Foreskin keratinocyte (primary cell): ENCODE measurements at places on chromosomes 7 and 10. TPM values are rescaled to one million over a fixed set of nuclear protein-coding genes. Genes with fewer than 3 reads are reported as not detected.
A peak's percentile ranks its signal among the peaks of the same experiment; 100 is the strongest.

Gene KMT2E
- 35.4 and 37.4 TPM in 2 replicates for total RNA-seq

Gene ARID5B
- total RNA-seq, result 11.0 and 12.2 TPM in 2 replicates

DNA sequence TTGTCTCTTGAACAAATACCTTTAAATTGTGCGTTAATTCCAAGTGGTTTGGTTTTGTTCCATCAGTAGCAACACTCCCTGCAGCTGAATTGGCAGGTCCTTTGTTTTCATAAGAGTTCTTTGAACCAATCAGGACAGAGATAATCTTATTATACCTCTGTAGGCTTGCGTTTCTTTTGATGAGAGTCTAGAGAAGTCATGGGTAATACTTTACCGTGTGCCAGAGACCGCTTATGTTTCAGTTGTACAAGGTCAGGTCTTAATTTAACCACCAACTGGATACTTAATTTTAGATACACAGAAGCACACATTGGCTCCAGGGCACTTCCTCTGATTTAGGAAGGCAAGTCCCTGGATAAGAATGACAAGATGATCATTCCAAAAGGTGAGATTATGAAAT, at the start of gene ASB15:
Gene ASB15, plus strand, starts transcription at position 292 of the 400 bp plus-strand sequence. CDS start 12,682 bp downstream, outside the sequence.
- no peak for DNase-seq

Gene ADCY1
- 0.56 and 0.58 TPM in 2 replicates for total RNA-seq

Gene COG5
- 46.5 and 48.4 TPM in 2 replicates for total RNA-seq

- DNase-seq, result no peak
These were observed 350.5 kb upstream of the LRRTM3 start for GRCh38 chr10:66575251-66575855.

- DNase-seq, result no peak
These were observed 32.3 kb downstream of the RASGEF1A start for GRCh38 chr10:43234471-43235041.

GRCh38 chr10:93701866-93702209, 554 bp downstream of the FRA10AC1 start:
- no peak for DNase-seq

GRCh38 chr7:34135924-34136323, 230.6 kb downstream of the BMPER start:
- DNase-seq, result no peak

- DNase-seq, result no peak
These were observed 153.6 kb upstream of the CTTNBP2 start for GRCh38 chr7:118026791-118027190.

Gene UPP1
- 165 and 226 TPM in 2 replicates for total RNA-seq

Gene HTRA1
- 375 and 388 TPM in 2 replicates for total RNA-seq

DNA sequence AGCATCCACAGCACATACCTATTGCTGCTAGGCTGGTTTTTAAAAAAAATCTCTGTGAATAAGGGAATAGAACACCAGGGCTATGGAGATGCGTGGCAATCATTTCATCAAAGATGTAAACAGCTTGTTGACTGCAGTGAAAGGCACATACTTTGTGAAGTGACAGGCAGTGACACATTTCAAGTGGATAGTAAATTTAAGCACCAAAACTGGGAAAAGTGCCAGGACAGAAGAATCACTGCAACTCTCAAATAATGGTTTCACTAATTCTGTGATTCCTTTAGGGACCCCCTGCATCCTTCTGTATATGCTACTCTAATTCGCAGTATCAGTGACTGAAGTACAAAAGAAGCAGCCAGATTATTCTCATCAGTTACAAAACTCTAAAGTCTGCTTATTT, 145.2 kb upstream of the KLF14 start:
- no peak for DNase-seq

DNA sequence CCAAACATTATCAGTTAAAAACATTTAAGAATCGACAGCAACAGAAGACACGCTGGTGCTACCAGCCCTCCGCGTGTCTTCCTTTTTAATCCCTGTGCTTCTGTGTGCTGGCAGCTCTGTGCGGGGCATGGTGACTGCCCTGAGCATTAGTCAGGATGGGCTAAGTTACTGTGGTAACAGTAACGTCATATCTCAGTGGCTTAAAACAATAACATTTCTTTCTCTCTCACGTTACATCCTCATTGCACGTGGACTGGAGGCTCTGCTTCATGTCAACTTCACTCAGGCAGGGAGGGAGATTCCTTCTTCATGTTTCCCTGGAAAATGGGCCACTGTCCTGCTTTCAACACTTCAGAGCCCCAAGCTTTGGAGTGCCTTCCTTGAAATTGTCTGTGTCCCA, 378.5 kb downstream of the CCSER2 start:
- peak; percentile 53 for DNase-seq

GRCh38 chr10:21524131-21524525, 1.4 kb downstream of the SKIDA1 start:
- DNase-seq, result no peak

- DNase-seq, result no peak
These were observed 3.4 kb downstream of the TNRC18 start for GRCh38 chr7:5420067-5420880.

- DNase-seq, result no peak
These were observed 28.6 kb upstream of the GIMAP8 start for GRCh38 chr7:150421831-150422230.

Gene WNT2
- not detected in 2 replicates for total RNA-seq

Gene GRID1
- total RNA-seq, result not detected in 2 replicates

- DNase-seq, result no peak
These were observed 886.4 kb upstream of the LRRN3 start for GRCh38 chr7:110204527-110204926.

GRCh38 chr7:70005891-70006260, 407.6 kb downstream of the AUTS2 start:
- DNase-seq, result no peak

Gene SLC26A3
- total RNA-seq, result not detected in 2 replicates

GRCh38 chr10:80515511-80515910, 22.2 kb upstream of the SH2D4B start:
- DNase-seq, result no peak

Gene AFAP1L2
- 53.8 and 58.4 TPM in 2 replicates for total RNA-seq

- DNase-seq, result no peak
These were observed 177.4 kb downstream of the ARHGAP12 start for GRCh38 chr10:31751051-31751737.

DNA sequence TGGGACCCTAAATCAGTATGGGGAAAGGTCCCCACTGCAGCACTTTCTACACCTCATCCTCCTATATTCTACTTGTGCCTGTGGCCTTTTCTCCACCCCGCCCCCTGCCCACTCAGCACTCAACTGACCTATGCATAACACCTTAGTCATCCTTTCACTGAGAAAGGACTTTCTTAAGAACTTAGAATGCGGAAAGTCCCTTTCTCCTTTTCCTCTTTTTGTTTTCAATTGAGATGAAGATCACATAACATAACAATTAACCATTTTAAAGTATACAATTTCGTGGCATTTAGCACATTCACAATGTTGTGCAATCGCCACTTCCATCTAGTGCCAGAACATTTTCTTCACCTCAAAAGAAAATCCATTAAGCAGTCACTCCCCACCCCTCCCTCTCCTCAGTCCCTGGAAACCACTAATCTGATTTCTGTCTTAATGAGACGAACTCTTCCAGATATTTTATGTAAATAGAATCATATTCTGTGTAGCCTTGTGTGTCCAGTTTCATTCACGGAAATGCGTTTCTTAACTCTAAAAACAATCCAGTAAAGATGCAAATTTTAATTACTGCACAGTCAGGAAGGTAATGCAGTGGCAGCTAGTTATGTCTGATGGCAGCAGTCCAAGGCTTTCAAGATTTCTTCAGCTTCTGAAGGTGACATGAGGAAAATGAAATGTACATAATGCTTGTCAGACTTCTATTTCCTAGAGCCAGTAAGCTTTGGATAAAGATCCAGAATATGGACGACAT, 41.7 kb downstream of the FAS start:
- DNase-seq, result peak; percentile 74

DNA sequence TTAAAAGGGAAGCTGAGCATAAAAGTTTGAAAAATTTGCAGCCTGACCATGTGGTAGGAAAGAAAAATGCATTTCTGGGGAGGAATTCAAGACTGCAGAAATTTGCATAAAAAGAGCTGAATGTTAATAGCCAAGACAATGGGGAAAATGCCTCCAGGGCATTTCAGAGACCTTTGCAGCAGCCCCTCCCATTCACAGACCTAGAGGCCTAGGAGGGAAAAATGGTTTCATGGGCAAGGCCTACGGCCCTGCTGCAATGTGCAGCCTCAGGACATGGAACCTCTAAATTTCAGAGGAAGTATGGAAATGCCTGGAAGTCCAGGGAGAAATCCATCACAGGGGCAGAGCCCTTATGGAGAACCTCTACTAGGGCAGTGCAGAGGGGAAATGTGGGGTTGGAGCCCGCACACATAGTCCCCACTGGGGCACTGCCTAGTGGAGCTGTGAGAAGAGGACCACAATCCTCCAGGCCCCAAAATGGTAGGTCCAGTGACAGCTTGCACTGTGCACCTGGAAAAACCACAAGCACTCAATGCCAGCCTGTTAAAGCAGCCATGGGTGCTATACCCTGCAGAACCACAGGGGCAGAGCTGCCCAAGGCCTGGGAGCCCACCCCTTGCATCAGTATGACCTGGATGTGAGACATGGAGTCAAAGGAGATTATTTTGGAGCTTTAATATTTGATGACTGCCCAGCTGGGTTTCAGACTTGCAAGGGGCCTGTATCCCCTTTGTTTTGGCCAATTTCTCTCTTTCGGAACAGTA, 243.8 kb downstream of the DNAJB9 start:
- DNase-seq, result no peak

GRCh38 chr10:88111294-88111693, 247.9 kb downstream of the PTEN start:
- DNase-seq, result no peak

Gene SPRN
- total RNA-seq, result not detected in 2 replicates

DNA sequence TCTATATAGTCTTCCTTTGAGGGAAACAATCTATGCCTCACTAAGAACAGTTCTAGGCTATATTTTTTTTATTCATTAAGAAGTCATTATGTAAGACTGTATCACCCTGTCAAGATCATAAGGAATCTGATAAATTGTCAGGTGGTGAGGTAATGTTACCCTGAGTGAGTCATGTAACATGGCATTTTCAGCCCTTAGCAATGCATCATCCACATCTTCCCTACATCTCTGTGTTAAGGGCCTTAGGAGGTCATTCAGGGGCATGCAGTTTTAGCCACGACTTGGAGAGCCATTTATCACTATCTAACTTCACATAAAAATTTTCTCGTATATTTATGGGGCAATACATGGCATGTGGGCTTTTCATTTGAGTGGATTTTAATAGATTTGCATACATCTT, 924.5 kb upstream of the MBL2 start:
- DNase-seq, result peak; percentile 63

DNA sequence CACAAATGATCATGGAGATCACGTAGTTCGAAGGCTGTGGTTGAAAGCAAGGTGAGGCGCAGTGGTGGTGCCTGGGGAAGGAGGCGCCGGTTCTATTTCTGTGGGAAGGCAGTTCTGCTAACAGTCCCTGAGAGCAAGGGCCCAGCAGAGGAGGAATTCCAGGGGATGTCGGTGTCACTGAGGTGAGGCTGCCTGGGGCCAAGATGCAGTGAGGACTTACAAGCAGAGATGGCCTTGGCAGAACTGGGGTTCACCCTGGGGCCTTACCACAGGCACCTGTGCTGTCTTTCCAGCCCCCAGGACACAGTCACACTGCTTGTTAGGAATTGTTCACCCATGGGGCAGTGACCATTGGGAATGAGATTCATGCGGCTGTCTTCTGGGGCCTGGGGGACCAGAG, 26.7 kb downstream of the GBX1 start:
- DNase-seq, result no peak

GRCh38 chr10:78304091-78305045, 270.7 kb downstream of the RPS24 start:
- DNase-seq, result no peak

DNA sequence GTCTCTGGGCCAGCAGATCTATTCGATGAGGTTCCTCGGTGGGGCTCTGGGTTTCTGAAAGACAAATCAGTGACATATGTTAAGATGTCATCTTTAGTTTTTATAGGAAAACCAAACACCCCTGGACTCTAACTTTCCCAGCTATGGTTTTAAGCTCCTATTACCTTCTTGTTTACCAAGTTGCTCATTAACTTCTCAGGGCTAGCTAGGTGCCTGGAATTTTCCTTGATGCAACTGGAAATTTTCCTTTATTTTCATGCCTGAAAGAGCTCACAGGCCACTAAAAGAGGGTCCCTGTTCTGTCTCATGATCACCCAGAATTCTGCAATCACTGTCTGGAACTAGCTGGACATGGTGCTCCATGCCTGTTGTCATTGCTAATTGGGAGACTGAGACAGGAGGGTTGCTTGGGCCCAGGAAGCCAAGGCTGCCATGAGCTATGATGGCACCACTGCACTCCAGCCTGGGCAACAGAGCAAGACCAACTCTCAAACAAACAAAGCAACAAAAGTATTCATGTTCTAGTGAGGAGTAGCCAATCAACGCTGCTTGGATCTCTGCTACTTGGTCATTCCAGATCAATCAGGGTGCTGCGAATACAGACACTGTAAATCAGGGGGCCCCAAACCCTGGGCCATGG, 1173.5 kb upstream of the AUTS2 start:
- no peak for DNase-seq

GRCh38 chr7:138167222-138167621, 91.0 kb downstream of the AKR1D1 start:
- DNase-seq, result no peak

DNA sequence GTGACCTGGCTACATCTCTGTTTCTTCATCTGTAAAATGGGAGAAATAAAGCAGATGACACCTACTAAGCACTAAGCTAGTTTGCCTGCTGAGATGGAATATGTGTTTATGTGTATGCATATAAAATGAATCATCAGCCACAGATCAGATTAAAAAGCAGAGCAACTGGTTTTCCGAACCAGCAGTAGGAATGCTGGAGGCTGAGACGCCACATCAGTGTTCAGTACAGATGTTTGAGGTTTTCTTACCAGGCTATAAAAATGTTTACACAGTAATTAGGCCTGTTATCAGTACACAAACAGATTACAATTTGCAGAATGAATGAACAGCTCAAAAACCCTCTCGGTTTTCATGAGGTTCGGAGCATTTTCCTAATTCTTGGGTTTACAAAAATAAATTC, 85.8 kb downstream of the CALN1 start:
- peak; percentile 28 for DNase-seq

Gene ELMO1
- not detected in 2 replicates for total RNA-seq

DNA sequence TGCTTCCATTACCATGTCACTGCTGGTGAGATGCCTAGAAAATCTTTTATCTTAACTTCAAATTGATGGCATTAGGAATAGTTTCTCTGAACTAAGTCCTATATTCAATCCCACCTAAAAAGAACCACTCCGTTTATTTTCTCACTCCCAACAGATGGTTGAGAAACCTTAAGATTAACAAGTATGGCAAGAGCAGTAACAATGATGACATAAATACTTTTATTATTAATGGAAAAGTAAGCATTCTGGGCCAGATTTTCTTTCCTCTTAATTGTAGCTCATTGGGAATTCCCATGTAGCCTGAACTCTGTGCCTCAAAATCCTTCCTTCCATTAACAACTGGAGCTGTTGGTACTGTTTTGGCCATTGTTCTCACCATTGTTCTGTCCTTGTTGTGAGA, 21.1 kb upstream of the FAM13C start:
- DNase-seq, result no peak
